ENCODE measurements at places on chromosomes 4 and X. TPM values are rescaled to one million over a fixed set of nuclear protein-coding genes. Genes with fewer than 3 reads are reported as not detected.

DNA sequence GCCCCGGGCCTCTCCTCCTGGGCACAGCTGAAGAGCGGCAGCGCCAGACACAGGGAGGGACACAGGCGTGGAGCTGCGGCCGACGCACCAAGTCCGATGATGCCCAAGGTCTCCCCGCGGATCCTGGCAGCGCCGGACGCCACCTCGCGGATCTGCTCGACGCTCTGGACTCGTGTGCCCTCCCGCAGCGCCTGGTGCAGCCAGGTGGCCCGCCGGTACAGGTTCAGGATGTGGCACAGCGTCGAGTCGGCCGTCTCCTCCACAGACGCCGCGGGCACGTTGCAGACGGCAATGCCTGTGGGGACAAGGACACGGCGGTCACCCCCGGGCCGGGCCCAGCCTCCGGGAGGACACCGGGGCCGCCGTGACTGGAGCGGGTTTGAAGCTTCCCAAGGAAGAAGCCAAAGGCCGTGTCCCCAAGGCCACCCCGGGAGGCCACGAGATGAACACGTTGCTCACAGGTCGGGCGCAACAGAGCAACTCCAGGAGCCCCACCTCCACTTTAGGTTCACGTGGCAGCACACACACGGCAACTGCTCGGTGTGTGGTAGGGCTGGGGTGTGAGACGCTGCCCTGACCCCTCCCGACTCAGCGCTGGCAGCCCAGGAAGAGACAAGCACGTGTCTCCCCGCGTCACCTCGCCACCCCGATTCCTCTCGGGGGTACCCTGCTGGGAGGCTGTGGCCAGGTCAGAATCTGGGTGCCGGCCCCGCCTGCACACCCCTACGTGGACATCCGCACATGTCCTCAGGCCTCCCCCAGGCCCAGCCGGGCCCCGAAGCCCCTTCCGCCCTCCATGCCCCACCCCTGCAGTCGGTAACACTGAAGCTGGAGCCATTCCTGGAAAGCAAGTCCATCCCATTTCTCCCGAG, 23.4 kb downstream of the CTBP1 start:
- DNase-seq = no peak

DNA sequence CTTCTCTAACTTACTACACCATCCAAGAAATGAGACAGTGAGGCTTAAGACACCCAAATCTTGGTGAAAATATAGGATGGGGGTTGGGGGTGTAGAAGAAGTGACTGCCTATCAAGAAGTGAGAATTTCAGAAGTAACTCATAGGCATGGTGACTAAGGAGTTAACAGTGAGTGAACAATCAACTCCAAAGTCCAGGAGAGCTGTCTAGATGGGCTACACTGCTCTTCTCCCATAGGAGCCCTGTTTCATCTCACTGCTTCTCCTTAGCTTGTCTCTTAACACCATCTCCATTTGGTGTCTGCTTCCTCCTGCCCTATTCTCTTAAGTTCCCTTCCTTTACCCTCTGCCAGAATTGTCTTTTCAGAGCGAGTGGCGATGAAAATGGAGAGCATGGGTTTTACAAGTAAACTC, 22.7 kb downstream of the FABP2 start:
- DNase-seq = no peak

DNA sequence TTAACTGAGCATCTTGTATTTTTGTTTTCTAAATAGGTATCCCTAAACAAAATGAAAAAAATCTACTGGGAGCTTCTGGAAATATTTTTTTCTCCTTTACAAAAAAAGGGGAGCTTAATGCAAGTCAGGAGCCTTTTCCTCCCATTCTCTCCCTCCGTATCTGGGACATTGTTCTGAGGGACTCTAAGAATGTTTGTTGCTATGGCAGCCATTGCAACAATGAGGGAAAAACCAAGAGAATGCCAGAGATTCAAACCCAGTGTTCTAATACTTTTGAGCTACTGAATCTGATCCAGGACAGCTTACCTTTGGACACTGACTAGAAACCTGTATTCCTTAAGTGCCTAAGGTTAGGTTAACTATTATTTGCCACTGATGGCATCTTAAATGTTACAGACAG, 485.7 kb upstream of the HS3ST1 start:
- DNase-seq = no peak

DNA sequence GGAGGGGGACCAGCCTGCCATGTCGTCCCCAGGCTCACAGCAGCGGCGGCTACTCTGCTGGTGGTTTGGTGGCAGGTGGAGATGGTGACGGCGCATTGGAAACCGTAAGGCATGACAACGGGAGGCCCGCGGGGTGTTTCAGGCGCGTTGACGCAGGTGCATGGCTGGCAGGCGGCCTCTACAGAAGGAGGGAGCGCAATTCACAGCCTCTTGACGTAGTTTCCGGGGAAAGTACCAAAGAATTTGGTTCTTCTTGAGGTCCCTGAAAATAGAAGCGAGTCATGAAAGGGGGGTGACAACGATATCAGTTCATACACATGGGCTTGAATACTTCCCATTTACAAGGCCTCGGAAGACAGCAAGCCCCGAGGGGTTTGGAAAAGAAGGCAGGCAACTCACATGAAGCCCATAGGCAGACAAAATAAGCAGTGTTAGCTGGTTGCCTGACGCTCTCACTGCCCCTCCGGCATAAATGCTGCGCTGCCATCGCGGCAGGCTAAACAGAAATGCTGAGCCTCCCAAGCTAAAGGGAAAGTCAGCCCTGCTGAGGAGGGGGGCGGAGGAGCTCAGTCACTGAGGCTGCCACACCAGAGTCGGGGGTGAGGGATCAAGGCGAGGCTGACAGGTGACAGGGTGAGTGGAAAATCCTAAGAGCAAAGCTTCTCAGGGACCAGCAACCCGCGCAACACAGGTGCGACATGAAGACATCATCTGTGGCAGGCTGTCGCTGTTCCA, 52.3 kb upstream of the PDLIM3 start:
- DNase-seq = no peak

DNA sequence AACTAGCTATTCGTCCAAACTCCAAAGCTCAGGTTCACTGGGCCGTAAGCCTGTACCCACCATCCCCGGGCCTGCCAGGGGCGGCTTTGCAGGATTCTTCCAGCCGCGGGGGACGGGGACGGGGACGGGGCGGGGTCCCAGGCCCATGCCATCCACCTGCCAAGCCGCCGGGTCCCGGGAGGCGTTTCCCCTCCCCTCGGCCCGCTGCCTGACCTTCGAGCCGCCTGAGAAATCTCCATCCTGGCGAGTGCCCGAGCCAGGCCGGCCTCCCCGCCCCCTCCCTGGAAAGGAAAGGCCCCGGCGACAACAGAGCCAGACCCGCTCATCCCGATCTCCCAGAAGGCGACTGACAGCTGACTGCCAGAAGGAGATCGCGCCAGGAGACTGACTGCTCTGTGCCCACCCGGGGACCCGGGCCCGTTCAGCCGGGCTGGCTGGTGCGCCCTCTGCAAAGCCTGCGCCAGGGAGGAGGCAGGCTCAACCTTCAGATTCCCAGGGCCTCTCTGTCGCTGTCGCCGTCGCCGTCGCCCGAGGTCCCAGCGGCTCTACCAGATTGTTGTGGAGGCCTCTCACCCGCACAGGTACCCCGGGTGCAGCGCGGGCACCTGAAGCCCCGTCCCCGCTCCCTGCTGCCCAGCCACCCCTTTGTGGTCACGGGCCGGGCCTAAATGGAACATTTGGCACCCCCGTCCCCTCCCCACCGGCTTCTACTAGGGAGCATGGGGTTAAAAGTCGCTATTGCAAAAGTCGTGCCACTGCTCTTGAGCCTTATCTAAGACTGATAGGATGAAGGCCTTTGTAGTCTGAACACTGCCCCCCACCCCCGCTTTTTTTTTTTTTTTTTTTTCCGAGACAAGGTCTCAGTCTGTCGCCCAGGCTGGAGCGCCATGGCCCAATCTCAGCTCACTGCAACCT, at the start of gene RGN:
Gene RGN, plus strand, starts transcription at position 315 of the 915 bp plus-strand sequence. CDS start 2,702 bp downstream, outside the sequence.
- peak; percentile 54 for DNase-seq

DNA sequence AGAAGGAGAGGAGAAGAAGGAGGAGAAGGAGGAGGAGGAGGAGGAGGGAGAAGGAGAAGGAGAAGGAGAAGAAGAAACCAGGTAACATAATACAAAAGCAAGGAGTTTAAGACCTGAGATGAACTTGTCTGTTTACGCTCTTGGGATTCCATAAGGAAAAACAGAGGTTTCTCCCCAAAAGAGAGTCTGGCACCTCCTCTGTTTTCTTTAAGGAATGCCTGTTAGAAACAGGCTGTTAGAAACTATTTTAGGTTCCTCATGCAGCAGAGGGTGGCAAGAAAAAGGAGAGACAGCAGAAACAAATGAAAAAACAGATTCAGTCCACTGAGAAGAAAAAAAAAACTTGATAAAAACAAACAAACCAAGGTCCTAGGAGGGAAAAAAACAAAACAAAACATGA, 10.3 kb upstream of the FHDC1 start:
- no peak for DNase-seq

GRCh38 chrX:130566028-130566683, 164.4 kb downstream of the RBMX2 start:
- peak; percentile 15 for DNase-seq

DNA sequence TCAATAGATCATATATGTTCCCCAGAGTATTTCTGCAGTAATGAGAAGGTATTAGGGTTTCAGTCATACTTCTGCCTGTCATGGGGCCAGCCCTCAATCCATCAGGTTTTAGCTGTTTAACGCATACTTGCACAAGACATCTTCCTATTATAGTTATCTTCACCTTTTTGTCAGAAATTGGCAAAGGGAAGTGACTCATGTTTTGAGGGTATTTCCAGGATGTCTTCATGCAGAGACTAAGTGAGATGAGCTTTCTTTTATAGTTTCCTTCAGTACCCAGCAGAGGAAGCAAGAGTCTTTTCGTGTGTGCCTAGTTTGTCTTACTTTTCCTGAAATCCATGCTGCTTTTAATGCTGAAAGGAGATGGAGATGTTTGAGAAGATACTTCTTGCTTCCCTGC, 9.5 kb downstream of the CSTF2 start:
- DNase-seq = no peak

DNA sequence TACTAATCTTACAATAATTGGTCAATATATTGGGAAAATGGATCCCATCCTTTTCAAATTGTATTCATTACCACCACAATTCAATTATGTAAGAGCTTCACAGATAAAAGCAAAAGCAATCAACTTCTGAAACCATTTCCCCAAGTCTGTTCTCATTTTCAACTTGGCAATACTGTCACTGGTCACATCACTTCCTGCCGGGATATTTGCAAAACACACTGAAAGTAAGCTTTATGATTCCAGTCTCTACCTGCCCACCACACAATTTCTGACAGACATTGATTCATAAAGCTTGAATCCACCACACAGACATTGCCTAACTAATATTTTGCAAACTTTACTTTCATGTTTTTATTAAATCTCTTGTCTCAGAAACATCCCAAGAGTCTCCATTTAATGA, 53.6 kb downstream of the LIN54 start:
- no peak for DNase-seq

GRCh38 chr4:8029689-8030088, 90.0 kb upstream of the AFAP1 start:
- DNase-seq = no peak

- no peak for DNase-seq
Measured at GRCh38 chrX:53294024-53294648, 12.8 kb upstream of the IQSEC2 start.

GRCh38 chr4:106851726-106852125, 184.4 kb downstream of the DKK2 start:
- no peak for DNase-seq

- no peak for DNase-seq
Measured at GRCh38 chr4:17189401-17189720, 290.9 kb upstream of the LDB2 start.

GRCh38 chr4:68147079-68147478, 17.4 kb upstream of the TMPRSS11F start:
- DNase-seq = no peak

BEX2 gene
- total RNA-seq = 11.2 TPM

INTU gene
- total RNA-seq = 8.1 TPM

HSPA4L gene
- total RNA-seq = 6.3 TPM

Data from pancreas (tissue), 10 donors.